ENCODE measurements at places on chromosomes 5 and 9.

DNA sequence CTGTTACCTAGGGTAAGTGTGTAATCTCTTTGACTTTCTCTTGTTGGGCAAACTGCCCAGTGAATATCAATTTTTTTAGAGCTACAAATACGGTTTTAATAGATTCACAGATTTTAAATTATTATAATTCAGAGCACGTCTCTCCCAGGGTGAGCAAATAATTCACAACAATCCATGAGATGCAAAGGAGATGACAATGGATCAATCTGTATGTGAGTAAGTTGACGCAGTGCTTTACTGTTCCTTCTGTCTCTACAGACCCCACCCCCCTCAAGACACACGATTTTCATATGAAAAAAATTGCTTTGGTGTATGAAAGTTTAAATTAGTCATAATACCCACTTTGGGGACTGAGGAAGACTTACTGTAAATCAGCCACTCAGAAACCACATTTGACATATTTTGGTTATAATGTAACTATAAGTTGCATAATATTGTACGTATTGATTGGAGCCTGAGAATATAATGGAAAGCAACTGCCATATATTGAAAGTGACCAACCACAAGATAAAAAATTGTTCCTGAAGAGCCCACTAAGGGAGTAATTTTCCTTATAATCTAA is 201.7 kb downstream of the BNC2 start:
- no peak for DNase-seq

- no peak for DNase-seq
These were observed 242.3 kb upstream of the PTGER4 start for GRCh38 chr5:40437452-40437861.

GRCh38 chr5:139820130-139820529 is 24.5 kb downstream of the PSD2 start:
- no peak for DNase-seq

- no peak for DNase-seq
These were observed 140.3 kb upstream of the FER start for GRCh38 chr5:108607421-108607820.

DNA sequence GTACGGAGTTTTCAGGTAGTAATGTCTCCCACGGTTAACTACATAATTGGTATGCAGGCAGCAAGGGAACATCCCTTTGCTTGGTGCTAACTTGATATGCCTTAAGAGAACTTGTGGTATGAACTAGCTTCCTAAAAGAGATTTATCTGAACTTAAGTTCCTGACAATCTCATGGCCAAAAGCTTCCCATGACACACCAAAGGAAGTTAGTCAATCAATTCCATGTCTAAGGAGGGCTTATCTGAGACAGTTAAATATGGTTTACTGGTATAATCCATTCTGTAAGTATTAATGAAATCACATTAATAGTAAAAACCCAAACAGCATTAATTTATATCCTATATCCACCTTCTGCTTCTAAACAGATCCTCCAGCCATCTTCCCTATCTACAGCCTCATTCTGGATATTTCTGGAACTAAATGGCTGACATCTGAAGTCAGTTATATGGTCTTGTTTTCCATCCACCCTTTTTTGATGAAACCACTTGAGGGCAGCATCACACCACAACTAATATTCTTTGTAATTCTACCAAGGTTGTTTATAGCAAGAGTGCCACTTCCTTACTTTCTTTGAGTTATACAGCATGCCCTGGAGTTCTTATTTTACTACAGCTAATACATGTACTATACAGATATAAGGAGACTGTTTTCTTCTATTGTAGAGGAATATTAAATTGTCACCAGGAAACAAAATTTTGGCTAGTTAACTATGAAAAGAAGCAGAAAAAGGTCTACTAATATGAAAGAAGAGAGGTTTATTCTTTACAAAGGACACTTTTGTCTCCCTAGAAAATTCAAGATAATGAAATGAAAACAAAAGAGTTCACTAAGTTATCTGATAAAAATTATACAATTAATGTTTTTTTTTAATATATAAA is 34.7 kb downstream of the SHOC1 start:
- DNase-seq: peak; percentile 53

DNA sequence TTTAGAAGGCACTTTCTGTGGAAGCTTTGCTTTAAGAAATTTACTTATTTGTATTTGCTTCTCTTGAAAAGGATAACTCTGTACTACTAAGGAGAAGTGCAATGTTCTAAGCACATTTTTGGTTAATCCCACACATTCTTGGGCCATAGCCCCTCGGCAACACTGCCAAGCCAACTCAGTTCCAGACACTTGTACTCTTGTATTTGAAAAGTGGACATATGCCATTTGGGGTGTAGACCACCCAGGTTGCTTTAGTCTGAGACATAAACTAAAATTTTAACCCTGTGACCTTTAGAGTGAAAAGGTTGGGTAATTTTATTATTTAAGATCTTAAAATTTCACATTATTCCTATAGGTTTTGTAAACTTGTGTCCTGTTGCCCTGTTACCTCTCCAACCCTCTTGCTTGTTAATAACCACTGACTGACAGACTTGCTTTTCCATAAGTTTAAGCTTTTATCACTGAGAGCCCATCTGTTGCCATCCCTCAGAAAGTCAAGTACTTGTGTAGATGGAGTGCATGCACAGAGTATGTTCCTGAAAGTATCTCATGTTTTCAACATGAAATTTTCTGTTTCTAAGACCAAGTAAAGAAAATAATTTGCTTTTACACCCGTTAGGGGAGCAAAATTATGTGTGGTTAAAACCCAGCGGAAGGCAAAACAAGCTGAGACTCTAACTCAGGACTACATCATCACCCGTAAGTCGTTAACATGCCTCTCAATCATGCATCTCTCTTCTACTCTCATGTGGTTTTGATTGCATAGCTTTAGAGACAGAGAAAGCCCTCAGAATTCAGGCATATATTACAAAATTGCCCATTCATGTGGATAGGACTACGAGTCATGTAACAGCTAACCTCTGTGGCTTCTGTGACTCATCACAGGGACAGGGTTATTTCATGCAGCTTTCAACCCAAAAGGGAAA is 117.3 kb downstream of the GDNF start:
- peak; percentile 19 for DNase-seq

GRCh38 chr5:103098993-103099392 is 20.9 kb downstream of the GIN1 start:
- DNase-seq: no peak

DNA sequence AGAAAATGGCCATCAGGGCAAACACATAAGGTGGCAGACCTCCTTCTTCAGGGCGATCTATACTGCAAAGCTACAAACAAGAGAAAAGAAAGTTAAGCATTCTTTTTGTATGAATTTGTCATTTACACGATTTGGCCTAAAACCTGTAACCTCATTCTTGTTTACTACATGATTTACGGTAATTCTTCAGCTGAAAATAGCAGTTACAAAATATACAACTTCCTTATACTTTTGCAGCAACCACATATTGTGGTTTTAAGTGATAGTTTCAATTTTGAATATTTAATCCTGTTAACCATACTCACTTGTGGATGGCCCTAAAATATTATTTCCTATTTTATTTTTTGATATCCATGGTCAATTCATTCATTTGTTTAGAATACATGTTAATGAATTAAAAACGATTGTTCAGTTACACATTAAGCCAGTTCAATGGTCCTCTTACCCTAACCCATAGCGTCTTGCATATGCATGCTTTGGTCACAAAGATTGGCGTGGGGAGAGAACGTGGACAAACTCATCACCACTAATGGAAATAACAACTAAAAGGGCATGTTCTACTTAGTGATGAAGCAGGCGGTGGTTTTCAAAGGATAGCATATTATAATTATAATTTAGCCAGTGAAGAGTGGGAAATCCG is 16.6 kb downstream of the TUT7 start:
- DNase-seq: peak; percentile 47

- DNase-seq: no peak
These were observed 125.2 kb downstream of the WDR41 start for GRCh38 chr5:77366717-77367500.

- no peak for DNase-seq
These were observed 2.5 kb upstream of the PCDHAC1 start for GRCh38 chr5:140923601-140924000.

DNA sequence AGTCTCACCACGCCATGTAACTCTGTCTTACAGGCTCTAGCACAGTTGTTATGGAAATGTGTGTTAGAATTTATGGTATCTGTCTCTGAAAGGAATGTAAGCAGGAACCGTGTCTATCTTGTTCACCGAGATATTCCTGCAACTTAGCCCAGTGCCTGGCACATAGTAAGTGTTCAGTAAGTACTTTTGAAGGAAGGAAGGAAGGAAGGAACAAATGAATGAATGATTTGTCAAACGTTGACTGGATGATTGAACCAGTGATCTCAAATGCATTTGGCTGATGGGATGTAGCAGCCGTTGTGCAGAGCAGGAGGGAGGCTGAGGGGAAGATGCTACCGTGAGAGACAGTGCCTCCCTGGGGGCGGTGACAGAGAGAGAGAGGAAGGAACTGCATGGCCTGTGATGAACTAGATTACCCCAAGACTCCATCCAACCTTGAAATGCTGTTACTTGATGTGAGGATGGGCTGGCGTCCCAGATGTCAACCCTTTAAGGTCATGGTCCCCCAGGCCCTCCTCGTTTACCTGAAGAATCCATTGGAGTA is 47.5 kb upstream of the PPARGC1B start:
- DNase-seq: no peak

GRCh38 chr9:124370896-124371582 is 44.2 kb downstream of the PSMB7 start:
- peak; percentile 44 for DNase-seq

- no peak for DNase-seq
These were observed 283.0 kb upstream of the ITGA1 start for GRCh38 chr5:52504584-52505240.

- DNase-seq: no peak
These were observed 9.0 kb upstream of the TIMD4 start for GRCh38 chr5:156971848-156972525.

DNA sequence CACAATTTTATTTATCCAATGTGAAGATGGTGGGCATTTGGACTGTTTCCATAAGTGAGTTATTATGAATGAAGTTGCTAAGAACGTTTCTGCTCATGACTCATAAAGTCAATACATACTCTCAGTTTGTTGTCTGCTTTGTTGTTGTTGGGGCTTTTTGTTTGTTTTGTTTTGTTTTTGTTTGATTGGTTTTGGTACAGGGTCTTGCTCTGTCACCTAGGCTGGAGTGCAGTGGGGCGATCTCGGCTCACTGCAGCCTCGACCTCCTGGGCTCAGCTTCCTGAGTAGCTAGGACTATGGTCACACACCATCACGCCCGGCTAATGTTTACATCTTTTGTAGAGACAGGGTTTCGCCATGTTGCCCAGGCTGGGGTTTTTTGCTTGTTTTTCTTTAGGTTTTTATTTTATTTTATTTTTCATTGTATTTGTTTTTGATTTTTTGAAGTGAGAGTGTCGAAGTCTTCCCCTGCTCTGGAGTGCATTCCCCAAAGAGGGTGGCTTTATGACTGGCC is 18.0 kb downstream of the TRIM7 start:
- no peak for DNase-seq

DNA sequence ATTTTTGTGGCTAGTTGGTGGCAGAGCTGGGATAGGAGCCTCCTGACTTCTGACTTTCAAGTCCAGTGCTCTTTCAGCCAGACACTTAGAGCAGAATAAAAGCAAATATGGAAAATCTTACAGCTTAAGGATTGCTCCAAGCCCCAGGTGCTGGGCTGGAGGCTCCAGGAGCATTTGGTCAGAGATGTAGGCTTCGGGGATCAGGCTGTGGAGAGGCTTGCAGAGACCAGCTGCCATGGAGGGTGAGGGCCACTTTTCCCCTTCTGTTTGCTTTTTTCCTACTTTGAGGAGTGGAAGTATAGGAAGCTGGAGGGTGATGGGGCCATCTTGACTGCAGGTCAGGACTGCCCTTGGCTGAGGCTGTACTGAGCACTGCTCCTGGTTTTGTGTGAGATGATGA is 58.9 kb downstream of the RGS3 start:
- DNase-seq: no peak

DNA sequence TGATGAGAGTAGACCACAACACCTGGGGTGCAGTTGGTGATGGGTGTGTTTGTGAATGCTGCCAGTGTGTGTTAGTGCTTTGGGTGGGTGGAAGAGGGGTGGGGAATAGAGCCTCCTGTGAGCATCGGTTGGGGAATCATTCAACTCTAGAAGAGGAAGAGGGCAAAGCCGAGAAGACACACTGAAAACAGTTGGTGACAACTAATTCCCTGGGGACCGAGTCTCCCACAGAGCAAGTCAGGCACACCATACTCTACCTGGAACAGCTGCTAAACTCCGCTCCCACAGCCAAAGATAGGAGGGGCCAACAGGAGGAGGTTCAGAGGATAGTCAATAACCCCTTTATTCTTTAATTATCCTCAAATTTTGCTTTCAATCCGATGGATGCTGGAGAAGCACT is 1.6 kb upstream of the ARHGEF39 start:
- DNase-seq: no peak

DNA sequence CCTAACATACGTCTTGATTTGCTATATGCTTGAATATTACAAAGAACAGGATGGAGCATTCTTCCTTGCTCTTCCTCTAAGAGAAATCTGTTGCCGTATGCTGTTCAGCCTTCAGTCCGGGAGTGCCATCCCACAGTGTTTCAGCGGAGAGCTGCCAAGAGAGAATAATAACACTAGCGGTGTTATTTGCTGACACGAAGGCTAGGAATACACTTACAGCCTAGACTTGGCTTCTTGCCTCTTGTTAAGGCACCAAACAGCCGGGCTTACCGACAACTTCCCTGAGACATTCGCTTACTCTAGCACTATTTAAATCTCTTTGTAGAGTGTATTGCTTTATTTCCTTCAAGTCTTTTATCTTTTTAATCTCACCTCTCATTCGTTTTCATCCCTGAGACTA is 31.4 kb downstream of the KCTD16 start:
- no peak for DNase-seq

- DNase-seq: no peak
These were observed 44.2 kb upstream of the ITGA1 start for GRCh38 chr5:52743529-52743928.

DNA sequence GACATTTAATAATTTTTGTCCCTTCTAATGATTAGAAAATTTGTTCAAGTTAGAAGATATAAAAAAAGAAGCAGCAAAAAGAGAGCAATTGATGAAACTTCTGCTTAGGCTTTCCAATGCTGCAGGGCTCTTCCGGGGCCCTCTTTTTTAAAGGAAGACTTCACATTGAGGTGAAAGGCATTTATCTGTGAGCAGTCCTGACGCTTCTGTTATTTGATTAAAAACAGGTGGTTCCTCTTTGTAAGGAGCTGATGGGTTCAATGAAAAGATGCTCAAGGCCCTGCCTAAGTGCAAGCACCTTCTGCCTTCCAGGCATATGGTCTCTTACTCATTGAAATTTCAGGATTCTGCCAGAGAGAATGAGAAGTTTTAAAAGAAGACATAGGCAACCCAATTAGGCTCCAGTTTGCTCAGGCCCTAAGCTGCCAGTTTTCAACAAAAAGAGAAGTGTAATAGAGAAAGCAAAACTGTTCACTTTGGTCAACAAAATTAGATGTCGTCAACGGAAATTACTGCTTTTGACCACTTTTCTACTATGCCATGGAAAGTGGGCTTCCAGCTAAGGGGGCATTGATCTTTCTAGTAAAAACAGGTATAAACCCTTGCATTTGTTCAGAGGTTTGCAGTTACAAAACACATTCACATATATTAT is 100.2 kb downstream of the INSYN2B start:
- no peak for DNase-seq

- DNase-seq: no peak
These were observed 71.8 kb upstream of the ADAMTS2 start for GRCh38 chr5:179417016-179417415.
